Retina (tissue), 1 donor: ENCODE measurements at places on chromosomes 13 and 19.

- no peak for DNase-seq
These were observed 9.9 kb upstream of the SLC46A3 start for GRCh38 chr13:28728642-28729041.

DNA sequence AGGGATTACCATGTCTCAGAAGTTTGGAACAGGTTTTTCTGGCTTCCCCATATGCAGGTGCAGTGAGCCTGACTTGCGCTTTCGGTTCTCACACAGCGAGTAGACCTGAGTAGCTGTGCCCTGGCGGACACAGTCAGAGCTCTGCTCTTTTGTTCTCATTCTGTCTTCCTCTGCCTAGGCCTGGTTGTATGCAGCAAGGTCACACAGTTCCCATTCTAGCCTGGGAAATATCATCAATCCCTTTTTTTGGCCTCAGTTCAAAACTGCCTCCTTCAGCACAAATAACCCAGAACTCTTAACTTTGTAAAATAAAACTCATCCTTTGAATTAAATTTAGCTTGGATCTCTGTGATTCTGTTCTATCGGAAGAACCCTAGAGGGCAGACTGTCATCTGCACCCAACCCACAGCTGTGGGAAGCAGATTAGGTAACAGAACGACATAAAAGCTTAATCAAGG is 10.2 kb downstream of the OXGR1 start:
- no peak for DNase-seq

DNA sequence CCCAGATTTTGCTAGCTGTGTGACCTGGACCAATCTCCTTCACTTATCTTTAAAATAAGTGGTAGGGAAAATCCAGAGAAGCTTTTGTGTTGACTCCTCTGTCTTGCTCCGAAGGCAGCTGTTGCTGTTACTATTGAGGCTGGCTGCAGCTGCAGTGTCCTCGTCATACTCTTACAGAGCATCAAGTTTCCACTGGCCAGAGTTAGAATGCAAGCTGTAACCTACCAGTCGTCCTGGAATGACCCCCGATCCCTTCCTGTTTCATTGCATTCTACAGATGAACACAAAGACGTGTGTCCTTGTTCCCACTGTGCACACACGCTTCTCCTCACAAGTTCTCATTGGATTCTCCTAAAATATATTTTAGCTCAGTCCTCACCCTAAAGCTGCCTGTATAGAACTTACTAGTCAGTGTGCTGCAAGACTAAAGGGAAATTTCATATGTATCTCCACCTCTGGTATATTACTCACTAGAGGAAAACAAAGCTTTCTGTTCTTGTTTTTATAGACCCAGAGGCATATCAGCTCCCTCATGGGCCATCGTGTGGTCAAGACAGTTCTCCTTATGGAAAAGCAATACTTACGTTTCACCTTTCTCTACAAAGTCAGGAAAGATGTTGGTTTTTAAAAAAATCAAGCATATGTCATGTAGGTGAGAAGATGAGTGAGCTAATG is 589.8 kb downstream of the LMO7 start:
- DNase-seq = no peak

DNA sequence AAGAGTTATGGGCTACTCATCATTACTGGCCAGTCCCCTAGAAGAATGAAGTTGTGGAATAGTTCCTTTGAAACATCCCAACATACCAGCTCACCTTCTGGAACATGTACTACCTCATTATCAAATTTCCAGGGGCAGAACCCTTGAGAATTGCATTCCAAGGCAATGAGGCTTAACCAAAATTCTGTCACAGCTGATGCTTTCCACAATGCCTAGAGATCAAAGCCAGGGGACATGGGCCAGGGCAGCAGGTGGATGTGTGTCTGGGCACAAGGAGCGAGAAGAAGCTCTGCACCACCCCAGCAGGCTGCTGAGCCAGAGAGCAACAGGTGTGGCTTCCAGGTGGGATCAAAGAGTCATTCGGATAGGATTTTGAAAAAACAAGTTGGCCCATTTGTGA is 362.1 kb downstream of the EFNB2 start:
- no peak for DNase-seq

DNA sequence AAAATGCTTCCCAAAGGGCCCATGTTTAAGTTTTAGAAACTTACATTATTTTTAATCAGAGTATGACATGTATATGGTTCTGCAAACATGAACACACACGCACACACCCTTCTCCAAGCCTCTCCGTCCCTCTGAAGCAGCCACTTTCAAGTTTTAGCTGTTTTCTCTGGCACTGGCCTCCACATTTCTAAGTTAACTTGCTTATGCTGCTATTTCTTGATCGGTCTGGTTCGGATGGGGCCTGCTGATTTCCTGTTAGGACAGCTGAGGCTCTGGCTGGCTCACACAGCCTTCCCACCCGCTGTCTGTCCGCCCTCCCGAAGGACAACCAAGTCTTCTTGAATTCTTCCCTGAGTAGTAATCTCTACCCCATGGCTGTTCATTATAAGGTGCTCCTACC is 4.4 kb downstream of the SPC24 start:
- no peak for DNase-seq

GRCh38 chr13:33879118-33879517 is 61.2 kb downstream of the RFC3 start:
- no peak for DNase-seq

- DNase-seq = no peak
These were observed 2412.4 kb downstream of the PCDH9 start for GRCh38 chr13:64817691-64818090.

GRCh38 chr13:64397701-64398100 is 2832.4 kb downstream of the PCDH9 start:
- DNase-seq = no peak

DNA sequence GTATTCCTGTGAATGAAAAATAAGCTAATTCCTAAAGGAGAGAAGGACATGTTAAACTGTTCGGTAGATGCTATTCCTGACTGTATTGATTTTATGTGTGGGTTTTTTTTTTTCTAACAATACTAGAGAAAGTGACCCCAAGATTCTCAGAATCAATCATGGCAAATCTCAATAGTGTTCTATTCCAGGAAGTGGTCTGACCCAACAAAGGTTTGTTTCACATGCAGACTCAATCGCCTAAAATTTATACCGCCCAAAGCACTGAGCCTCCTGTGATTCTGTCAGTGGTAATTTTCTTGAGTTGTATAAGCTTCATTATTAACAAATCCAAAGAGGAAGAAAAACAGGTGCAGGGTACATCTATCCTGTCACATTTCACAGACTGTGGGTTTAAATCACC is 293.7 kb downstream of the SUCLA2 start:
- DNase-seq = no peak

- DNase-seq = no peak
These were observed 23.6 kb downstream of the LYL1 start for GRCh38 chr19:13078897-13079541.

DNA sequence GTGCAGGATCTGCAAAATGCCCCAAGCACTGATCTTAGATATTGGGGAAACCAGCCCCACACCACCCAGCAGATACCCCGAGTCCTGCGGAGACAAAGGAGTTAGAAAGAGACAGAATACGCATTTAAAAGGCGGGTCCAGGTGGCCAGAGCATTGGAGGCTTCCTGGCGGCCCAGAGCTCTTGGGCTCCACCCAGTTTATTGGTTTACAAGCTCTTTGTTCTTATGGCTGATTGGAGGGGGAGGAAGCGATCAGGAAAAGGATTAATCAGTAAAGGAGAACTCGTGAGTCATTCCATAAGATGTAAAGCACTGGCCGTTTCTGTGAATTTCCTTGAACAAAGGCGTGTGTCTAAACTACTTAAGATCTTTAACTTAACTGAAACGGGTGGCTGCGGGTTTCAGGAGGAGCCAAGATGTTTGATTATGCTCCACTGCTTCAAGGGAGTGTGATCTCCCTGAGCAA is 926 bp downstream of the ZNF587 start:
- peak; percentile 49 for DNase-seq

DNA sequence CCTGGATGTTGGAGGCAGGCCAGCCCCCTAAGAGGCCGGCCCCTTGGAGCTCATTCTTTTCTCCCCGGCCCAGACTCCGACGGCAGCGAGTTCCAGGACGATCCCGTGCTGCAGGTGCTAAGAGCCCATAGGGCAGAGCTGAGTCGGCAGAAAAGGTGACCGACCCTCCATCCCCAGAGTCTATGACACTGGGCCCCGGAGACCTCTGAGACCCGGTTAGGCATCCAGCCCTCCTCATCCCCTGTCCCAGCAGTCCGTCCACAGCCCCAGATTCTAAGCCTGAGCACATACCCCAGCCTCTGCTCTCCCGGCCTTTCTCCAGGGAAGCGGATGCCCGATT is 7.3 kb upstream of the ARHGAP33 start:
- no peak for DNase-seq

- no peak for DNase-seq
These were observed 10.6 kb downstream of the CLC start for GRCh38 chr19:39727070-39727800.

DNA sequence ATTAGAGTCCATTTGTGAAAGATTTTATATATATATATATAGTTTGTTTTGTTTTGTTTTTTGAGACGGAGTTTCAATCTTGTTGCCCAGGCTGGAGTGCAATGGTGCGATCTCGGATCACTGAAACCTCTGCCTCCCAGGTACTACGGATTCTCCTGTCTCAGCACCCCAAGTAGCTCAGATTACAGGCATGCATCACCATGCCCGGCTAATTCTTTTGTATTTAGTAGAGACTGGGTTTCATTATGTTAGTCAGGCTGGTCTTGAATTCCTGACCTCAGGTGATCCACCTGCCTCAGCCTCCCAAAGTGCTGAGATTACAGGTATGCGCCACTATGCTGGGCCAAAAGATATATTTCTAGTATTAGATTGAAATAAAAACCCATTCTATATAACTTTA is 4.0 kb upstream of the ZNF701 start:
- DNase-seq = no peak
